ENCODE measurements at places on chromosomes 3 and 15. TPM values are rescaled to one million over a fixed set of nuclear protein-coding genes. Genes with fewer than 3 reads are reported as not detected.

Gene SLC28A1
- not detected for total RNA-seq

DNA sequence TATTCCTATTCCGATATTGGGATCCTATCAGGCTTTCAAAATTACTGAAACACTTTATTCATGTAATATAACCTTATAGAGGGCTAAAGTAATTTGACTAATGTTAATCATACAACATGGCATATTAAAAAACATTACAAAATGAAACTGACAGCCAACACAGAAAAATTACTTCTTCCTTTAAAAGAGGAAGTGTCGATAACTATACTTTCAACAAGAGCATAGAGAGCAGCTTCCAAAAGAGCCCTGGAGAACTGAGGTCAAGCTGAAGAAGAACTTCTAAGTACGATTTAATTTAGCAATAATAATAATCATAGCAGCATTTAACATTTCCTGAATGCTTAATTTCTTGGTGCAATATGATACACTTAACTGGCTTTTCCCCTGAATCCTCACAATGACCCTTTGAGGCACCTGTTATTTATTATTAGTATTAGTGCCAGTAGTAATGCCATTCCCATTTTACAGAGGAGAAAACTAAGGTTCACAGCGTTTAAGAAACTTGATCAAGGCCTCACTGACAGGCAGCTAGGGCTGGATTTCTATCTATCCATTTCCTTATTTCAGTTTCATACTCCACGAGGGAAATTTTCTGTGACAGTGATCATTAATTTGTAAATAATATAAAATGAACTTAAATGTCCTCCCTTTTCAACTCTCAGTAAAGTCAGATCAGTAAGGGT is 181.6 kb downstream of the CFAP20DC start:
- no peak for DNase-seq
- H3K4me1 ChIP-seq, result no peaks in the 10 kb centered on the region
- H3K36me3 ChIP-seq, result no peaks in the 10 kb centered on the region
- H3K4me3 ChIP-seq, result no peak overlapping the region
- no peaks in the 10 kb centered on the region for H3K27me3 ChIP-seq

Gene CACNA1D
- 0.17 TPM for total RNA-seq

- no peak overlapping the region for H3K4me3 ChIP-seq
- no peak overlapping the region for H3K27ac ChIP-seq
- peaks cover 5% of the 10 kb centered on the region for H3K36me3 ChIP-seq
- peaks cover 12% of the 10 kb centered on the region for H3K4me1 ChIP-seq
Observed at GRCh38 chr3:128794067-128794768, 68.2 kb downstream of the RAB7A start.

Gene MYEF2
- total RNA-seq, result 6.2 TPM

DNA sequence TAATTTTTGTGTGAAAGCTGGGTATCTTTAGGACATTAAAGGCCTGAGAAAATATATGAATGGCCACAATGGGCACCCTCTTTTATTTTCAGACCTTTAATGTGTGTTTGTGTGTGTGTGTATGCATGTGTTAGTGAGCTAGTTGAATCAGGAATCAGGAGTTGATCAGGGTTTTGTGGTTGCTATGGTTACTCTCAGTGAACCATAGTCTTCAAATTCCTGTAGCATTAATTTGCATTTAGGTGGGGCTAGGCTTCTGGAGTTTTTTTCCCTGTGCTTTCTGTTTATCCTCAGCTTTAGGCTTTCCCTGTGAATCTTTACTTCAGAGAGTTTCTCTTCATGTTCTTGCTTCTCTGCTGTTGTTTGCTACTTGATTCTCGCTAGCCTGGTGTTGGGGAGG is 122.0 kb upstream of the ONECUT1 start:
- no peak overlapping the region for H3K4me3 ChIP-seq
- H3K27ac ChIP-seq, result no peak overlapping the region
- no peaks in the 10 kb centered on the region for H3K4me1 ChIP-seq
- DNase-seq, result no peak
- H3K27me3 ChIP-seq, result no peaks in the 10 kb centered on the region

GRCh38 chr3:72938471-72939265 is 50.8 kb downstream of the GXYLT2 start:
- peak overlapping the region; percentile 27 for H3K27ac ChIP-seq
- DNase-seq, result peak; percentile 99
- H3K27me3 ChIP-seq, result no peaks in the 10 kb centered on the region
- H3K36me3 ChIP-seq, result no peaks in the 10 kb centered on the region

DNA sequence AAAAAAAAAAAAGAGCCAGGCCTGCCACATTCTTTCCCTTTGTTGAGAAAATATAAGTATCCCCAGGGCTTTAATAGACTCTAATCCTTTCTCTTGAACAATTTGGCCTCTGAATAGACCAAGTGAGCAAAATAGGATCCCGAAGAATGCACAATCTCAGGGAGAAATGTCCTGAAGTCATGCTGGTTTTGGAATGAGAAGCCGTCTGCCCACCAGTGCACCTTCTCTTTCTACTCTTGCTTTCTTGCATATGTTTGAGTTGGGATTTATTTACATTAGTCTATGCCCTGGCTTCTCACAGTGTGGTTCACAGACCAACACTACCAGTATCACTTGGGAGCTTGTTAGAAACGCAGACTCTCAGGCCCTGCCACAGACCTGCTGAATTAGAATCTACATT is 153.0 kb downstream of the ZNF621 start:
- H3K4me3 ChIP-seq, result no peak overlapping the region
- DNase-seq, result no peak
- H3K27ac ChIP-seq, result no peak overlapping the region

DNA sequence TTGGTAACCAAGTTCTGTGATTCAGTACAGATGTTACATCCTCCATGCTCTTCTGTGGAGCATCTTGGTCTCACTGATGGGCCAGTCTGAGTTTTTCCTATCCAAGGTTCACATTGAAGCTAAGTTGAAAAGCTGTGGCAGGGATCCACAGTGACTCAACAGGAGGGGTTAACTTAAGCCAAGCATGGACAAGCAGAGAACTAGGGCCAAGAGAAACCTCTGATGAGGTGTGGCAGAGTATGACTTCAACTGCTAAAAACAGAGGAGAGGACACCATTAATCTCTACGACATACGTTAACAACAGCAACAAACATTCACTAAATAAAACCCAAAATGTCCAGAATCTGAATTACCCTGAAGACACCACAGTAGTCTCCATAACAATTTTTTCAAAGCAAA is 268.1 kb upstream of the UBE2E2 start:
- H3K27ac ChIP-seq, result no peak overlapping the region
- no peaks in the 10 kb centered on the region for H3K4me1 ChIP-seq
- no peak overlapping the region for H3K4me3 ChIP-seq
- H3K27me3 ChIP-seq, result no peaks in the 10 kb centered on the region

GRCh38 chr3:137542049-137542448 is 222.1 kb upstream of the SOX14 start:
- no peaks in the 10 kb centered on the region for H3K36me3 ChIP-seq
- H3K4me1 ChIP-seq, result no peaks in the 10 kb centered on the region
- H3K27me3 ChIP-seq, result no peaks in the 10 kb centered on the region
- DNase-seq, result no peak

DNA sequence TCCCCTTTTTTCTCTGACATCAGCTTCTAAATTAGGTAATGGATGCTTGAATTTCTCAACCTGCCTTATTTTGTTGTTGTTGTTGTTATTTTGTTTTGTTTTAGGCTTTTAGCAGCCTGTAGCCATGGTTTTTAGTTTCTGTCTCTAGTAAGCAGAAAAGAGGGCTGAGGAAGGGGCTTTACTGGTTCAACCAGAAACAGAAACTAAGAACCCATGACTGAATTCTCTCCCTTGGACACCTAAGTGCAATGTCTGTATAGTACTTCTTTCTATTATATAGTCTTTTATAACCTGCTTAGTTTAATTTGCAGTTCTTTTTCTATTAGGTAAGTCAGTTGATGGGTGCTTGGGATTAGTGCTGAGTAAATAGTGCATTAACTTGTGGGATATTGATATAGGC is 129.0 kb downstream of the BBX start:
- DNase-seq, result no peak
- no peaks in the 10 kb centered on the region for H3K36me3 ChIP-seq
- H3K27me3 ChIP-seq, result no peaks in the 10 kb centered on the region

Gene LMCD1
- 40.1 TPM for total RNA-seq

- H3K27ac ChIP-seq, result no peak overlapping the region
- H3K4me1 ChIP-seq, result no peaks in the 10 kb centered on the region
- no peaks in the 10 kb centered on the region for H3K36me3 ChIP-seq
- H3K4me3 ChIP-seq, result no peak overlapping the region
- peaks cover 36% of the 10 kb centered on the region for H3K27me3 ChIP-seq
- no peak for DNase-seq
Observed at GRCh38 chr15:76065245-76065644, 5.5 kb downstream of the TMEM266 start.

DNA sequence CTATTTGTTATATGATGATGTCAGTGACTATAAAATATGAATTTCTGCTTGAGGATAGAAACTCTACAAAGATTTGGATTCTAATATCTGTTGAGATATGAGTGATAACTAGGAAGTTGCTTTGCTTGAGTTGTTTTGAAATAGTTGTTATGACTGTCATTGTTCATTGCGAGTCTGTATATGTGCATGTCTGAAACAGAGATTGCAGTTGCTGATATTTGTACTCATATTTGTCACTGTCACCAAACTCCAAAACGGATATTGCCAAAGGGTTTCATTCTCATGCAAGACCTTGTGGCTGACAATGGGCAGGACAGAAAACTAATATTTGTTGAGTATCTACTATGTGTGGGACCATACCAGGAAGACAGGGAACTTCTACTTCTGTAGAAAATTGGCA is 240.2 kb downstream of the CD47 start:
- no peak overlapping the region for H3K4me3 ChIP-seq
- H3K27ac ChIP-seq, result no peak overlapping the region
- no peaks in the 10 kb centered on the region for H3K27me3 ChIP-seq

- H3K4me1 ChIP-seq, result no peaks in the 10 kb centered on the region
- H3K27me3 ChIP-seq, result no peaks in the 10 kb centered on the region
- H3K27ac ChIP-seq, result no peak overlapping the region
- no peaks in the 10 kb centered on the region for H3K36me3 ChIP-seq
- H3K4me3 ChIP-seq, result no peak overlapping the region
Observed at GRCh38 chr15:35126236-35126635, 41.1 kb upstream of the NANOGP8 start.

All from fibroblast of lung (primary cell).